Amniotic epithelial cell (primary cell): ENCODE measurements at places on chromosomes 2 and 18.

DNA sequence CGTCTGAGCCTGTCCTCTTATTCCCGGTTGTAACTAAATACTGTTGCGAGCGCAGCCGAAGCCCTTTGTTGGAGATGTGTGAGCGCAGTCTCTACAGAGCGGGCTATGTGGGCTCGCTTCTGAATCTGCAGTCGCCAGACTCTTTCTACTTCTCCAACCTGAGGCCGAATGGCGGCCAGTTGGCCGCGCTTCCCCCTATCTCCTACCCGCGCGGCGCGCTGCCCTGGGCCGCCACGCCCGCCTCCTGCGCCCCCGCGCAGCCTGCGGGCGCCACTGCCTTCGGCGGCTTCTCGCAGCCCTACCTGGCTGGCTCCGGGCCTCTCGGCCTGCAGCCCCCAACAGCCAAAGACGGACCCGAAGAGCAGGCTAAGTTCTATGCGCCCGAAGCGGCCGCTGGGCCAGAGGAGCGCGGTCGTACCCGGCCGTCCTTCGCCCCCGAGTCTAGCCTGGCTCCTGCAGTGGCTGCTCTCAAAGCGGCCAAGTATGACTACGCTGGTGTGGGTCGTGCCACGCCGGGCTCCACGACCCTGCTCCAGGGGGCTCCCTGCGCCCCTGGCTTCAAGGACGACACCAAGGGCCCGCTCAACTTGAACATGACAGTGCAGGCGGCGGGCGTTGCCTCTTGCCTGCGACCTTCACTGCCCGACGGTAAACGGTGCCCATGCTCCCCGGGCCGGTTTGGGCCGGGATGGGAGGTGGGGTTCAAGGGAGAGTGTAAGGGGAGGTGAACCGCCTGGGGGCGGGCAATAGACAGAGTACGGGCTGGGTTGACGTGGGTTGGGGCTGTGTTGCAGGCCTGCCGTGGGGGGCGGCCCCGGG lies at the start of gene HOXD12:
Gene HOXD12, plus strand, starts transcription at position 68 of the 819 bp plus-strand sequence. Its CDS starts 7 bp downstream, at position 75.
- DNase-seq: no peak

DNA sequence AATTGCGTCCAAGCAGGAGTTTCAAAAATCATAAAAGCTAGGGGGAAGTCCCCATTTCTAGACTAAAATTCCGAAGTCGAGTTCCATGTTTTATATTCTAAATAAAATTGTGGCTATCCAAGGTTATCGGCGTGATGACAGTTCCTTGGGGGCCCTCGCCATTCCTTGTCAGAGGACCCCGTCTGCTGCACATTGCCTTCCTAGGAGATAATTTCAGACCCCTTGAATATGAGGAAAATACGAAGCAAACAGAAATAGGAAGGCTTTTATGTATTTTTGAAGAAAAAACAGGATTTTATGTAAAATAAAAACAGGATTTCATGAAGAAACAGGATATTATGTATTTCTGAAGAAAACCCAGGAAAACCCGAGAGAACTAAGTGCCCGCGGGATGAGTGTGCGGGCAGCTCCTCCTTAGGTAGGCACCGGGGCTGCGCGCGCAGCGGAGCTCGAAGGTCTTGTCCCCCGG lies 465 bp upstream of the PLEKHA3 start:
- no peak for DNase-seq

- no peak for DNase-seq
Observed at GRCh38 chr18:62512996-62513395, 9.8 kb upstream of the ZCCHC2 start.

DNA sequence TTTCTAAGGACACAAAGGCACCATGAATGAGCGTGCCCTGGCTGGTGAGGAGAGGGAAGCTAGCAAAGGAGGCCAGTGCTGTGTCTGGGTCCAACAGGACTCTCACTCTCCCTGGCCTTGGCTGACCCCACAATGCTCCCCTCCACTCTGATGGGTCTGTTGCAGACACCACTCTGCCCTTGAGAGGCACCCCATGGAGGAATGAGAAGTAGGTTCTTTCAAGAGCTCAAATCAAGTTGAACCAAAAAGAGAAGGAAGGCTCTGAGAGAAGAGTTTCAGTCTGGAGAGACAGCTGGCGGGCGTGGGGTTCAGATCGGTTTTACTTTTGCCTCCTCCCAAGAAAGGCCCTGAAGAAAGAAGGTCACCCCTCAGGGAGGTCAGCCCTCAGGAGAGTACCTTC lies 18.4 kb downstream of the TMEM247 start:
- no peak for DNase-seq

- no peak for DNase-seq
Observed at GRCh38 chr2:191870744-191871143, 23.9 kb upstream of the CAVIN2 start.

- peak; percentile 71 for DNase-seq
Observed at GRCh38 chr2:99662761-99663341, 173.0 kb upstream of the REV1 start.

- peak; percentile 35 for DNase-seq
Observed at GRCh38 chr2:25257032-25257552, 84.6 kb downstream of the DNMT3A start.

GRCh38 chr2:155980941-155981560 lies 351.5 kb downstream of the NR4A2 start:
- DNase-seq: no peak

DNA sequence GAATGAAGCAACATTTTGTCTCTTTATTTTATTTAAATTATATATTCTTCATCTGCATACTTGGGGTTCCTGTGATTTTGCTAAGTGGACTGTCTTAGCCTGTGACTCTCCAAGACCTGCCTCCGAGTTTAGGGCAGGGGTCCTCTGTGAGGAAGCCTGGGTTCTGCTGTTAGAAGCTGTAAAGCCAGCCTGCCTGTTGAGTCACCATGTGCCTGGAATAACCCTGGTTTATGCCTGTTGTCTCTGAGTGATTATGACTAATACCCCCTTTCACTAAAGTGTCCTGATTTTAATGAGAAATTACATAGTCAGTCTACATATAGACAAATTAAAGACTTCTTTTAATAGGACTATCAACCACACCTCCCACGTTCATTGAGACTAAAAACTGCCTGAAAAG lies 369.1 kb downstream of the ZNF521 start:
- DNase-seq: no peak

DNA sequence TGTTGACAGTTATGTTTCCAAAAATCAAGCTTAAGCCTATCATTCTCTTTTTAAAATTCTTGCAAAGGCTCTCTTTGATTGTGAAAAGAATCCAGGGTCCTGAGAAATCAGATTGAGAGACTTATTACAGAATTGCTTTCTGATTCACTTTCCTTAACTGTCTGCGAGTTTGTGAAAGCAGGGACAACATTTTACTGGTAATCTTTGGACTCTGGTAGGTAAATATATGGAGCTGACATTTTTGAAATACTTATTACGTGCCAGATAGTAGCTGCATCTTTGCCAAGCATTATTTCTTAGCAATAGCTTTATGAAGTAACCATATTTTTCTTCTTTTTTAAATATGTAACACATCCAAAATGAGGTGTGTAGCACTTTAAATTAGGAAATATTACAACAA lies 570.9 kb downstream of the CMPK2 start:
- no peak for DNase-seq

DNA sequence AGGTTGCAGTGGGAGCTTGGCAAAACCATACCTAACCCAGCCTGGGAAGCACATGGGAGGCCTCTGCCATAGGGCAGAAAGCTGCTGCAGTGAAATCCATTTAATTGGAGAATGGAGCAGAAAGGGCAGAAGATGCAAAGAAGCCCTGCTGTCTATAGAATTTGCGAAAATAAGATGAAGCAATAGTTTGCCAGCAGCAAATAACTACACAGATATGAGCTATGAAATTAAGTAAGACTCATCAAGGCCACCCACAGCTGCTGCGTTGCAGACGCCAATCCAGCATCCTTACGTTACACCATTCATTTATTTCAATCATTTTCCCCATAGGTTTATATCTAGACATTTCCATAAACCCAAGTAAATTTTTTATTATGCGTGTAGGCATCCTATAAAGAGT lies 21.1 kb downstream of the ATP8B1 start:
- DNase-seq: no peak

DNA sequence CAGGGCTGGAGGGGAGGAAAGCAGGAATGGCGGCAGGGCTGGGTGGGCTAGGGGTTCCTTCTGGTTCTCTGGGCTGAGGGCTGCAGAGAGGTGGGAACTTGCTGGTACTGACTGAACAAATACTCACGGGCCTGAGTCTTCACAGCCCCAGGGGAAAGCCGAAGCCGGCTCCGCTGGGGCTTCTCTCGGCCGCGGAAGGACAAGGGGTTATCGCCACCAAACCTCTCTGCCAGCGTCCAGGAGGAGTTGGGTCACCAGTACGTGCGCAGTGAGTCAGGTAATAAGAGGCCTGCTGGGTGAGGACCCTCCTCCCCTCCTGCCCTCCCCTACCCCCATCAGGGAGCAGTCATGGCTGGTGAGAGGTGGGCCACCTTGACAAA lies 13.5 kb upstream of the GMPPA start:
- DNase-seq: no peak

DNA sequence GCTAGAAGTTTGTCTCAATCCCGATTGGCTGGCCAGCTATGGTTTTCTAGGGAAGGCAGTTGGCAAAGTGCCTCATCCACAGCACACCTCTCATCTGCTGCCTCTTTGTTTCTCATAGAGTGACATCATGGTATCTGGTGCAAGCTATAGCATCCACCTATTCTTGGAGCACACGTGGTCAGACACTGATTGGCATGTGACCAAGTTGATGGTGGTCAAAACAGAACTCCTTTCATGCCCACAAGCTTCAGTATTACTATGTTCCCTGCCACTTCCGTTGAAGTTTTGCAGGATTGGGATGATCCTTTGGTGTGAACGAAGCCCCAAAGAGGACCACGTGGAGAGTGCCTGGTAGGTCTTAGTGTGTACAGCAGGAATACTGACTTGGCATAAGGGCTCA lies 28.8 kb downstream of the TTC32 start:
- DNase-seq: no peak

DNA sequence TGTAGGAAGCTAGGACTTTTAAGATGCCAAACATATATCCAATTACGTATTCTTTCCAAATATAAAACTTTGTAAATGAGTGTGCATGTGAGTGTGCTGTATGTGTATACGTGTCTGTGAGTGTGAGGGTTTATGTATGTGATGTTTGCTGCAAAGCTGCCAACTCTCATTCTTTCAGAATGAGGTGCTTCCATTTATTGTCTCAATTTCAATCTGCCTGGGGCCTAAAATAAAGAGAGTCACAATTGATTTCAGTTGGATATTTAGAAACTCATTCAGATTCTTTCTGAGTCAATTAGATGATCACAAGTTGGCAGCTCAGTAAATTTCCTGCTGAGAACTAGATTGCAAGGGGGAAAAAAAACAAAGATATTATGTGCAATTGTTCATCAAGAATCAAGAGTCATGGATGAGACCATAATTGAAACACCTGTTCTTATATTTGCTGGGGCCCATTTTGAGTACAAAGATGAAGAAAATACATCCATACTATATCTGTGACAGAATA lies 621.2 kb upstream of the ACVR2A start:
- no peak for DNase-seq
